NCI-H146 (cell line): ENCODE measurements at places on chromosomes 1 and 21.
A peak's percentile ranks its signal among the peaks of the same experiment; 100 is the strongest.

DNA sequence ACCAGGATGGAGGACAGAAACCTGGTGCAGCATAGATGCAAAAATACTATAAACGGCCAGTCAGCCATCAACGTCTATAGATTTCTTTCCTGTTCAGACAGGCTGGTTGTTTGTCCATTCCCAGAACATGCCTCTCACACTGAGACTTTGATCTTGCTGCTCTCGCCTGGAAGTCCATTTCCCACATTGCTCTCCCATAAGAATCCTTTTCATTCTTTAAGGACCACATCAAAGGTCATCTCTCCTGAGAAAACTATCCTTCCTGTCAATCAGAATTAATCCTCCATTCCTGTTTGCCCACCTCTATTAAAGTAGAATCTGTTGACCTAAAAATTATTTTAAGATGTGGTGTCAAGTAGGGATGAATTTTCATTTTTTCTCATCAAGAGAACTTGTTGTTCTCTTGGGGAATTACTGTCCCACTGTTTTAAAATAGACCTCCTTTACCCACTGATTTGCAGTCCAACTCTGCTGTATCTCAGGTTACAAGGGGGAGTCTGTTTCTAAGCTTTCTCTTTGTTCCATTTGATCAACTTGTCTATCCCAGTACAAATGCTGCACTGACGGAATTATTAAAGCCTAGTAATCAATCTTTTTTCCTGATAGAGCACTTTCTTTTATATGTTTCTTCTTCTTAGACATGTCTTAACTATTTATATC lies 172.7 kb downstream of the PATJ start:
- DNase-seq, result no peak

DNA sequence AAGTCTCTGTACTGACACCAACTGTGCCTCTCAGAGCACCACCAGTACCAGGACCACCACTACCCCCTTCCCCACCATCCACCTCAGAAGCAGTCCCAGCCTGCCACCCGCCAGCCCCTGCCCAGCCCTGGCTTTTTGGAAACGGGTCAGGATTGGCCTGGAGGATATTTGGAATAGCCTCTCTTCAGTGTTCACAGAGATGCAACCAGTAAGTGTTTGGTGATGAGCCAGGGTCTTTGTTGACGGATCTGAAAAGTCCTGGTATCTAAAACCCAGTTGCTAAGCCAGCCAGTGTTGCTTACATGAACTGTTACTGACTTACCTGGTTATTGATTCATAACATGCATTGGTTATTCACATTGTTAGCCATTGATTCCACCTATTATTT lies 1.1 kb downstream of the C1orf56 start:
- no peak for DNase-seq

- DNase-seq, result peak; percentile 73
Observed at GRCh38 chr1:2564815-2565374, 8.7 kb downstream of the TNFRSF14 start.

DNA sequence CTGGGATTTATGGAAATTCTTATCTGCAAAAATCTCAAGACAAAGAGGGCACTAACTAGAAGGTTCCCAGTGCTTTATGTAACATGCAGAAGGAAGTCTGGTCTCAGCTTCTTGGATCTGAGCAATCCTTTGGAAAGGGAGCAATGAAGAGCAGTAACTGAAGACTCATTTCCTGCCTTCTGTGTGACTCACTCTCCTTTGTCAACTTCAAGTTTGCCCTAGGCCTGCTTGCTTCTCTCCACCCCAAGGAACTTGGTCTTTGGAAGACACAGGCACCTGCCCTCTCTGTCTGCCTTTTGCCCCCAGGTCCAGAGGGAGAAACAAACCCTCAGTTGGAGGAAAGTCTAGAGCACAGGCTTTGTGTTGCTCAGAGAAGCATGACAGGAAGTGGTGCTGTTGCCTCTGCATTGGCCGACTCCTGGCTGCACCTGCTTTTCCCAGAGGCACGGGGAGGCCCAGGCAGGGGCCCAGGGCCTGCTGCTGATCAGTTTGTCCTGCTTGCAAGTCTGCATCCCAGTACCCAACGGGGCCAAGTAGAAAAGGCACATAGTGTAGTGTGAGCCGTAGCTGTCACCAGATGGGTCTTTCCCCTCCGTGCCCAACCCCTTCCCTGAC lies 137.2 kb downstream of the DHRS3 start:
- DNase-seq, result no peak

DNA sequence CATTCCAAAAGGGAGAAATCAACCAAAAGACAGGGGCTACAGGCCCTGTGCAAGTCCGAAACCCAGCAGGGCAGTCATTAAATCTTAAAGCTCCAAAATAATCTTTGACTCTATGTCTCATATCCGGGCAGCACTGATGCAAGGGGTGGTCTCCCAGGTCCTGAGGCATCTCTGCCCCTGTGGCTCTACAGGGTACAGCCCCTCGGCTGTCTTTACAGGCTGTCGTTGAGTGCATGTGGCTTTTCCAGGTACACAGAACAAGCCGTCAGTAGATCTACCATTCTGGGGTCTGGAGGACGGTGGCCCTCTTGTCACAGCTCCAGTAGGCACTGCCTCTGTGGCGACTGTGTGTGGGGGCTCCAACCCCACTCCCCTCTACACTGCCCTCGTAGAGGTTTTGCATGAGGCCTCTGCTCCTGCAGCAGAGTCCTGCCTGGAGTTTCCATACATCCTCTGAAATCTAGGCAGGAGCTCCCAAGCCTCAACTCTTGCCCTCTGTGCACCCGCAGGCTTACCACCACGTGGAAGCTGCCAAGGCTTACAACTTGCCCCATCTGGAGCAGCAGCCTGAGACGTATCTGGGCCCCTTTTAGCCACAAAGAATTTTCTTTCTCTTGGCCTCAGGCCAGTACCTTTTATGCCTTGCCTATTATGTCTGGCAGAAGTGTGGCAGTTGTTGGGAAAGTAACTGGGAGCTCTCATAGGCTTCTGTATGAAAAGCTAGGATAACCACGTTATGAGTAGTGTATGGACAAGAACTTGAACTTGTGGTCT lies 52.5 kb downstream of the POU2F1 start:
- no peak for DNase-seq

DNA sequence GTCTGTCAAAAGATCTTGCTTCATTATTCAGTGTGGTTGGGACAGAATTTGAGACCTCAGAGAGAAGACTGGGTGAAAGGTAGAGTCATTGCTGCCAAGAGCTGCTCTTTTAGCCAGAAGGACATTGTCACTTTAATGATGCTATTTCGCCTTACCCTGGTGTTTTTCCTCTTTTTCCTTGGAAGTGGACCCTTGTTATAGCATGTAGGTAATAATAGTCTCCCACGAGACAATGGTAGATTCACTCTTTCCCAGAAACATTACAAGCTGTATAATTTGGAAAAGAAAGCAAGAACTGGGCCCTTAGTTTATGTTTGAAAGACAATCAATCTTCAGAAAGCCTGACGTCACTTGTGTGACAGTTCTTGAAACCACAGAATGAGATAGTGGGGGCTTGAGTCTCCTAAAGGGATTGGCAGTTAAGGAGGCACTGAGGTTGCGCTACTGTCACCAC lies 3.8 kb downstream of the SERTAD4 start:
- DNase-seq, result no peak

DNA sequence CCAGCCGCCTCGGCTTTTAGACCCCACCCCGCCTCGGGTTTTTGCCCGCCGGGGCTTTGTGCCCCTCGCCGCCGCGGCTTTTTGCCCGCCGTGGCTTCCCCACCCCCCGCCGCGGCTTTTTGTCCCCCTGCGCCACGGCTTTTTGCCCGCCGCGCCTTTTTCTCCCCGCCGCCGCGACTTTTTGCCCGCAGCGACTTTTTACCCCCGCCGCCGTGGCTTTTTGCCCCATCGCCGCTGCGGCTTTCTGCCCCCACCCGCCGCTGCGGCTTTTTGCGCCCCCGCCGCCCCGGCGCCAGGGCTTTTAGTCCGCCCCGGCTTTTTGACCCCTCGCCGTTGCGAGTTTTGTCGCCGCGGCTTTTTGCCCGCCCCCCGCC lies 474.4 kb downstream of the FAM72C start:
- no peak for DNase-seq

DNA sequence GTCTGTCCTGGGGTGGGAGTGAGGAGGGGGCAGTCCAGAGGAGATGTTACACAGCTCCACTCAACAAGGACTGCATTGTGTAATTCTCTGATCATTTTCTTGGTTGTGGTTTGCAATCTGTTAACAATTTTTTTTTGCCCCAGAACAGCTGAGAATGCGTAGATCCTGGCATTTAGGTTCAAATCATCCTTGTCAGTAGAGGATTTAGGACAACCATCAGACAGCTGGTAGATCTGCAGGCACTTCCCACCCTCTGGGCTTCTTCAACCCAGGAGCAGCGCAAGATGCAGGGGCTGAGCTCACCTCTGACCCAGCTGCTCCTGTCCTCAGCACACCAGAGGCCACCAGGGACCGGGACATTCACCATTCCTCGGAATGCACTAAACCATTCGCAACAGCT lies 13.5 kb downstream of the BCAR3 start:
- DNase-seq, result no peak
